CD4-positive, alpha-beta T cell treated with Interleukin-4 for 1 hour (primary cell): ENCODE measurements at places on chromosomes 4 and X.

- DNase-seq, result no peak
Observed at GRCh38 chr4:159395693-159396092, 292.8 kb downstream of the RAPGEF2 start.

DNA sequence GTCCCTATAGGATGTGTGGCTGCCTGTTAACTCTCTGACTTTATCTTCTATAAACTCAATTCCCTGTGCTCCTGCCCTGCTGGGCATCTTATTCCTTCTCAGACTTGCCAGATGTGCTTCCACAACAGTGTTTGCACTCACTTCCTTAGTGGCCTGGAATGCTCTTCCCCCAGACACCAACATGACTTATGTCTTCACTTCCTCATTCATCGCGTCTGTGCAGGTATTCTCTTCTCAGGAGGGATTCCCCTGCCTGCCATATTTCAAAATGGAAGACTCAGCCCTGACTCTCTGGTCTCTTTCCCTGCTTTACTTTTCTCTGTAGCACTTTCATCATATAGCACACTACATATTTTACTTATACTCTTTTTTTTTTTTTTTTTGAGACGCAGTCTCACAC lies 344.0 kb downstream of the CENPC start:
- DNase-seq, result no peak

GRCh38 chrX:10574663-10575062 lies 45.7 kb downstream of the MID1 start:
- no peak for DNase-seq

- no peak for DNase-seq
Observed at GRCh38 chr4:165210566-165210965, 3.2 kb downstream of the KLHL2 start.

- no peak for DNase-seq
Observed at GRCh38 chr4:109266236-109266635, 36.2 kb downstream of the COL25A1 start.

- DNase-seq, result no peak
Observed at GRCh38 chr4:105135785-105136184, 10.9 kb upstream of the TET2 start.

GRCh38 chr4:147689067-147689466 lies 5.1 kb upstream of the PRMT9 start:
- peak; percentile 33 for DNase-seq

GRCh38 chr4:139658185-139658584 lies 7.4 kb upstream of the MGST2 start:
- no peak for DNase-seq

- no peak for DNase-seq
Observed at GRCh38 chr4:41934514-41934900, 722 bp upstream of the TMEM33 start.

DNA sequence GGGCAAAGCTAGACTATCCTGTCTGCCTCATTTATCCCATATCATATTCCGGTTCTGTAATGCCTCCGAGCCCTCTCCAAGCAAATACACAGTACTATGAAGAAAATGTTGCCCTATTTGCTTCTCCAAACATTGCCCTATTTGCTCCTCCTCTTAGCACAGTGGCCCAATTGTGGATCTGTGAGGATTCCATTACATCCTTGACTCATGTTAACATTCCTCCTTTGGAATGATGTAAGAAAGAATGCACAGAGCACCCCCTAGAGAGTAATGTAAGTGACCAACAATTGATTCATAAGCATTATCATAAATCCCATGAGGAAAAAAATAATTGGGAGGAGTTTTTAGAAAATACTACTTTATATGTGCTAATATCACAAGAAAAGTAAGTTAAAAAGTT lies 11.3 kb upstream of the BTC start:
- no peak for DNase-seq

DNA sequence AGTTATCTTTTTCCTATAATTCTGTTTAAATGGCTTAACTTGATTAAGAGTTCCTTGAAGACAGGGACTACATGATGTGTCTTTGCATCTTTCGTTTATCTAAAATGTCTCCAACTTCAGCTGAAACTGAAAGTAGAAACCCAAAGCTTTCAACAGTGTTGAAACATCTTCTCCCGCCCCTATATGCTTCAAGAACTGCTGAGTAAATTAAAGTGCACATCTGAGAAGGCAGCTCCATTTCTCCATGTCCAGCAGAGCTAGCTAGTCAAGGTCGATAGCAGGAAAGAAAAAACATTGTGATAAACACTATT lies 185.7 kb upstream of the TBL1X start:
- peak; percentile 8 for DNase-seq

DNA sequence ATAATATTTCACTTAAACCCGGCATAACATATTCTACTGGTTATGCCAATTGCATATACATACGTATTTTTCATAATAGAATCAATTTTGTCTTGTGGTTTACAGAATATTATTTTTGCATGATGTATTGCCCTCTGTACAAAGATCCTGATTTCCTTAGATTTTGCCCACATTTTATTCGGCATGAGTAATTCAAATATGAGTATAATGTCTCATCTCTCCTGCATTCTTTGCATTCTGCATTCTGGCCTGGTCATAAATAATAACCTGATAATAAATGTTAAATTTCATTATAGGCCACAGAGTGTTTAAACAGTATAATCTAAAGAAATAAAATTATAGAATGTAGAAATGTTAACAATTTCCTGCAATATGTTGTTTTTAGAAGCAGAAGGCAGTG lies 205.3 kb downstream of the TLL1 start:
- no peak for DNase-seq

DNA sequence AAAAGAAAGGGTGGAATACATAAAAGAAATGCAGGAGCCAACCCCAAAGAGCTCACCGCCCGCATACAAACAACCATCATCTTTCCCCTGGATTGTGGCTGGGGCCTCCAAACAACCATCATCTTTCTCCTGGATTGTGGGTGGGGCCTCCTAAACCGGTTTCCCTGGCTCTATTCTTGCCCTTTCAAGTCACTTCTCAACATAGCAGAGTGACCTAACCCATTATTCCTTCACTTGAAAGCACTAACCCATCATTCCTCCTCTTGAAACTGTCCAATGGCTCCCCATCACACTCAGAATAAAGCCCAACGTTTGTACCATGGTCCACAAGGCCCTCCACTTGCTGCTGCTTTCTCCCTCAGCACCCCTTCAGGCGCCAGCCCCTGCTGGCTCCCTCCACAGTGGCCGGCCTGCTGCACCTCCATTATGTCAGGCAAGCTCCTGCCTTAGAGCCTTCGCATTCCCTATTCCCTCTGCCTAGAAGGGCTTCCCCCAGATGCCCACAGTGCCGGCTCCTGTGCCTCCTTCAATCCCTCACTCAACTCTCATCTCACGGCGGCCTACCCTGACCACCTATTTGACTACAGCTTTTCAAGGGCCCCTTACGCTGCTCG lies 24.1 kb downstream of the SMIM43 start:
- no peak for DNase-seq

DNA sequence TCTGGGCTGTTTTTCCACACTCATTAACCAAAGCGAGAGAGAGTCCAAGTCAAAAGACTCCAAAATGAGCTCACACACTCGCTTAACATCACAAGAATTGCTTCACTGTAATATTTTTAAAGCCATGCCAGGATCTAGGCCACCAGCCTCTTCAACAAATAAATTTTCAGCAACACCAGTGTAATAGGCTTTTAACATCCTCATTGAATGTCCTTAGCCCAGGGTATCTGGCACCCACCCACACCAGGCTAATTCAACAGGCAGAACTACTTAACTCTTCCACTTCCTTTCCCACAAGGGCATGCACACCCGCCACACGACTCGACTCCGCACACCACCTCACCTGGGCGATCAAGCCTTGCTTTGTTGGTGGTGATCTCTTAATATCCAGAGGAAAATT lies 34.2 kb downstream of the FAT1 start:
- no peak for DNase-seq

GRCh38 chrX:39935411-39936064 lies 162.2 kb downstream of the BCOR start:
- DNase-seq, result no peak

- no peak for DNase-seq
Observed at GRCh38 chr4:124768596-124769365, 56.2 kb upstream of the ANKRD50 start.
